Large intestine (tissue), 12 donors: ENCODE measurements at places on chromosomes 5 and 9.
A peak's percentile ranks its signal among the peaks of the same experiment; 100 is the strongest.

DNA sequence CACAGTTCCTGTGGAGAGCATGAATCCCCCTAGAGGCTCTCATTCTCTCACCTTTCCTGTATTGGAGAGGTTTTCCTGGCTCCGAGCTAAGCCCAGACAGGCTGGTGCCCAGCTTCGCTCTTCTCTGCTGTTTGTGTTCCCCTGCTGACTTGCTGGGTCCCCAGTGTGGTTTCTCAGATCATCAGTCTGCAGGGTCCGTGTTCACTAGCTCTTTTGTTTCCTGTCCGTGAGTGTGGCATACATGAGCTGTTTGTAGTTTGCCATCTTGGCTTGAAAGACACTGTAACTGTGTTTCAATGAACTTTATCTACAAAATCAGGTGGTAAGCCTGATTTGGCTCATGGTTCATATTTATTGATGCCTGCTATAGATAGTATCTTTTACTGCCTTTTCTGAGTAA, 23.8 kb downstream of the LOX start:
- no peak for DNase-seq

DNA sequence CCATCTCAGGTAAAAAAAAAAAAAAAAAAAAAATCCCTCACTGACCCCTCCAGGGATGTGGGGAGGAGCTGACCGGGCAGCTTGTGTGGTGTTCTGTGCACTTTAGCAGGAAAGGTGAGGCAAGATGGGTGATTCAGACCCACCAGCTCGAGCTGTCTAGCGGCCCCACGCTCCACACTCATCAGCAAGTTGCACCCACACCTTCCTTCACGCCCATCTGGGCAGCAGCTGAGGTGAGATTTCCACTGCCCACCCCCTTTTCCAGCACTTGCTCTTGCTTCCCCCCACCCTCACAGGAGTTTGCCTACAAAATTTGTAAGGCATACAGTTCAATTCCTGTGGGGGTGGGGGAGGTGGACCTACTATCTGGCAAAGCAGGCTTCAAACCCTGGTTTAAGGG, 58.7 kb upstream of the ZNF354B start:
- DNase-seq = no peak

GRCh38 chr5:153895266-153895665, 143.4 kb downstream of the FAM114A2 start:
- DNase-seq = no peak

DNA sequence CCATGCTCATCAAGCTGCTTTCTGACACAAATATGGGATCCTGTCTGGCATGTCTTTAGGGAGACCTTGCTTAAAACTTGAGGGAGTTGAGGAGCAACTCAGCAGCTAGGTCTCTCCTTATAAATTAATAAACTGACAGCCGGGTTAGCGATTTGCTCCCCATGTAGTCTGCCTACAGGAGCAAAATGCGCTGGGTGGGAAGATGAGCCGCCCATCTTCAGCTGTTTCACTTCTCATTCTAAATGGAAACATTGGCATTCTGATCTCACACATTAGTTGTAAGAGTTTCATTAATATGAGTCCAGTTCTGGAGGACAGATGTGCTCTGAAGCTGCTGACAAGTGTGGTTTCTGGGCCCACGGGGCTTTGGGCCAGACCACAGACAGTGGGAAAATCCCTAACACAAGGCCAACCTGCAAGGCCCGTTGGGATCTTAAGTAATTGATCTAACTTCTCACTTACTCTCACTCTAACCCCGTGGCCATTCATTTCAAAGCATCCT, 197.0 kb downstream of the MCTP1 start:
- DNase-seq = no peak

DNA sequence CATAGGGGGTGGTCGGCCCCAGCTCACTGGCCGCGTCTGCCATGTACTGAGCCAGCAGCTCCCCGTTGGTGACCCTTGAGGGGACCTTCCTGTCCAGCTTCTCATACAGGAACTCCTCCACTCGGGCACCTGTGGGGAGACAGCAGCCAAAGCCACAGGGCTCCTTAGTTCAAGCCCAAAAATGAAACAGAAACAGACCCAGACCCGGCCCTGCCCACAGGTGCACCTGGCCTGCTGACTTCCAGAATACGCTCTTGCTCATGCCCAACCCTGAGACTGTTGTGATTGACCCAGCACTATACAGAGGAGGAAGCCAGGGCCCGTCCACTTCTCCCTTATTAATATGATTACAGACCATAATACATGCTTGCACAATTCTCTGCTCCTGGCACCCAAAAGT, 7.0 kb downstream of the SH3GLB2 start:
- no peak for DNase-seq

DNA sequence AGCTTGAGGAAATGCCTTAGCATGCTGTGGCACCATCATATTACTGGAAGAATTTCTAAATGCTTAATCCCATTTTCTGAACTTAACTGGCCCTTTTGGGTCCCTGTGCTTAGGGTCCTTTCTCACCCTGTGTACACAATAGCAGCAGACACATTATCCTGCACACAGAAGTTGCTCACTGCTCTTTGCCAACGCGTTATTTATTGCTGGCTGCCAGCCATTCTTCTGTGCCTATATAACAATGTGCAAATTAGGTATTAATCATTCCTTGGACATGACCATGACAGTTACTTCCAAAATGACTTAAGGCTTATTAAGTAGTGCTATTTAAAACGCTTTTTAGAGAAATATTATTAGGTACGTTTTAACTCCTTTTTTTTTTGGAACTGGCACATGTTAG, 134.7 kb downstream of the FBN2 start:
- no peak for DNase-seq

GRCh38 chr5:154278908-154279307, 88.4 kb downstream of the GALNT10 start:
- DNase-seq = no peak

DNA sequence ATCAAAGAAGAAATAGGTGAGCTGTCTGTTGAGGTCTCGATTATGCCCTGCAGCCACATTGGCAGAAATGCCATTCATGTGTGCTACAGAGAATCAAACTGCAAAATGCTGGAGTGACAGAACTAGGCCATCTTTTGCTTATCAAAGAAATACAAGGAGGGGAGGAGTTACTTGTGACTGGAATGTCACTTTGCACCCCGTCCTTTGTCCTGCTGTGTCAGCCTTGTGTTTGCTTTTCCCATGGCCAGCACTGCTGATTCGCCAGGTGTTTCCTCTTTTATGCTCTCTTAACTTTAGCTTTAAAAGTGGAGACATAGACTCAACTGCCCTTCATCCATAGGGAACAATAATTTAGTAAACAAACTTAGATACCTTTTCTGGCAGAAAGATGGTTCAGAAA, 54.3 kb downstream of the SLC46A2 start:
- peak; percentile 90 for DNase-seq

DNA sequence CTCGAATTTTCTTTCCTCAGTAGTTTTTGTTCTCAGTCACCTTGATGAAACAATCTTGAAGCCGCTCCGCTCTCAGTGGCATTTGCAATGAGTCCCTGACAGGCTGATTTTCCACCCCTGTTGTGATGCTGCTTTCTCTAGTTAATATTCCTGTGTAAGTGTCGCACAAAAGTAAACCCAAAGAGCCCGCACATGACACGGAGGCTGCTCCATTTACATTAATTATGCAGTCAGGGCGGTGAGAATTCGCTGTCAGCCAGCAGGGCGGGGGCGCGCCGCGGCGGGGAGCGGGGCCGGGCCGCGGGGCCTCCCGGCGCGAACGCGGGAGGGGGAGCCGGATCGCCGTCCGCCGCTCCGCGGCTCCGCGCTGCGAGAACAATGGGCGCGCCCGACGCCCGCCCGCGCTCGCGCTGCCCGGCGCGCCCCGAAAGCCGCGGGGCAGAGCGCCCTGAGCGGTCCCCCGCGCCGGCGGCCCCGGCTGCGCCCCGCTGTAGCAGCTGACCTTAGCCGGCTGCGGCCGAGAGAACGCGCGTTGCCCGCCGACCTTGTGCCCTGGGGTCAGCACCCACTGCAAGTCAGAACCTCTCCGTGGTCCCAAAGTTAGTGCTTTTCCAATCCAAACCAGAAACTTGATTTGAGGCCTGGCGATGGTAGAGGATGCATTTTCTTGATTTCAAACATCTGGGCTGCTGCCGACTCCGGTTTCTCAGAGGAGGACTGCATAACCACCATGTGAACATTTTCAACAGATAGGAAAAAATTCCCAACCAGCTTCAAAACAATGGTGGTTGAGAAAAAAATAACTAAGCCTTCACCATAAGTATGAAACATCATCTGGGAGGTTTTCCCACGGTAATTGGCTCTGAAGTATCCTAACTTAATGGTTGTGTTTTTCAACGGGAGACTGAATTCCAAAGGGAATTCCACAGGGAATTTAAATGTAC, 142.6 kb downstream of the PBX3 start:
- peak; percentile 5 for DNase-seq

GRCh38 chr9:2290382-2290781, 275.2 kb downstream of the SMARCA2 start:
- DNase-seq = no peak

DNA sequence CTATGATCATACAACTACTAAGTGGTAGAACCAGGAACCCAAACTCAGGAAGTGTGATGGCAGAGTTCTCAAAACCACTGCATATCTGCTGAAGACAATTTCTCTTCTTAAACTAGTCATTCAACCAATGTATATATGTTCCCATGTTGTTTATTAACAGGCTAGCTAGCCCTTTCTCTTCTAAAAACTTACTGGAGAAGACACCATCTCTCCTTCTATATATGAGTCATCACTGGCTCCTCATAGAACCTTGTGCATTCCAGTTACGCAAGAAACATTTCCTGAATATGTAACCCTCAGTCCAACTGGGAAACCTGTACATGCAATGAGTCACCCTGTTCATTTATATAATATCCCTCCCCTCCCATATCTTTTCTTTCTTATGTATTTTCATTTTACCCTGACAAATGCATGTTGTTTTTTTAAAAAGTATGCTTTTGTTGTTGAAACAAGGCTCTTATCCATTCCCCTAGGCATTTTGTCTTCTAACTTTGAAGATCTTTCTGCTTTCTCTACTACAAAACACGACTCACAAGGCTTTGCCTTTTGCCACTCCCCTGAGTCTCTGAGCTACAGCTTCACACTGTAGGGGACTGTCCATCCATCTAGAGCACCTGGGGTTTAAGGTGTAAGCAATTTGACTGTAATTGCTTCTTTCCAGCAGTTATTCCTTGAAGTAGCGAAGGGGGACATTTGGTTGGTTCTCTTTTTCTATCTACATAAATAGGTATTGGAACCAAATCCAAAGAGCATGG, 119.5 kb downstream of the ANXA1 start:
- DNase-seq = peak; percentile 2

DNA sequence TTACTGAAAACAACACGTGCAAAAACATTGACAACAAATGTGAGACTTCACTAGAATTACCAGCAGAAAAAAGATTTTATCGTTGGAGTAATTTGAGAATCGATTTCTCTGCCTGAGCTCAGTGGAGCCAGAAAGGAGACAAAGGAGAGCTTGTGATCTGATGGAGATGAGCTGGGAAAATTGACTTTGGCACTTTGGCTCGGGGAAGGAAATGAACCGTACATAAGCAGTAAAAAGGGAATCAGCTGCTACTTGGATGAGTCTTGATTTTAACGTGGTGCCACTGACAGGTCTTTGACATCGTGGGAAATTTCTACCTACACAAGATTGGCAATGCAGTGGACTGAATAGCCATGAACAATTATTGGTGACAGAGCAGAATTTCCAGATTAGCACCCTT, 244.7 kb upstream of the RPS23 start:
- DNase-seq = no peak

GRCh38 chr5:68431186-68431585, 215.6 kb downstream of the PIK3R1 start:
- DNase-seq = no peak

DNA sequence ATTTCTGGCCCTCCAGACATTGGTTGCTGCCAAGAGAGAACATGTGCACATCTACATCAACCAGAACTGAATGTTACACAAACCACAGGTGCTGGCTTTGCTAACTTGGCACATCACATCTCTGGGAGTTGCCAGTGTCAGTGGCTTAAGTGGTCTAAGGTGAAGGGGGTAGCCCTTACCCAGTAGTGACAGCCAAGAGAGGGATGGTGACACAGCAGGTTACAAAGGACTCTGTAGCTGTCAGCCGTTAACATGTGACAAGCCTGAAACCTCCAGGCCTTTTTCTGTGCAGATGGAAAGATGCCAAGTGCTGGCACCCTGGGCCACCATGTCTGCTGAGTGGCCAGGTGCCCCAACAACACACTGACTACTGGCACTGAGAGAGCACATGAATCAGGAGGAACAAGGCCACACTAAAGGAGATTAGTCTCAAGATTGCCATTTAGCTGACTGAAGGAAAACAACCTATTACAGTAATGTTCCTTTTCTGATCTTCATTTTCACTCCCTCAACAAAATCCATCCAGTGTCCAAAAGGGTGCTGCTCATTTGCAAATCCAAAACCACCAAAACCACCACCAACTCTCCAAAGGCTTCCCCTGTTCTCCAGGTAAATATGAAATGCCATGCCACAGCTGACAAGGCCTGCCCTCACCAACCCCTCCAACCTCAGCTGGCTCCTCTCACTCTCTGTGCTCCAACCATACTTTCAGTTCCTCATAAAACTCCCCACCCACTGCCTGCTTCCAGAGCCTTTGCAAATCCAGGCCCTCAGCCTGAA, 20.2 kb downstream of the SIL1 start:
- no peak for DNase-seq

DNA sequence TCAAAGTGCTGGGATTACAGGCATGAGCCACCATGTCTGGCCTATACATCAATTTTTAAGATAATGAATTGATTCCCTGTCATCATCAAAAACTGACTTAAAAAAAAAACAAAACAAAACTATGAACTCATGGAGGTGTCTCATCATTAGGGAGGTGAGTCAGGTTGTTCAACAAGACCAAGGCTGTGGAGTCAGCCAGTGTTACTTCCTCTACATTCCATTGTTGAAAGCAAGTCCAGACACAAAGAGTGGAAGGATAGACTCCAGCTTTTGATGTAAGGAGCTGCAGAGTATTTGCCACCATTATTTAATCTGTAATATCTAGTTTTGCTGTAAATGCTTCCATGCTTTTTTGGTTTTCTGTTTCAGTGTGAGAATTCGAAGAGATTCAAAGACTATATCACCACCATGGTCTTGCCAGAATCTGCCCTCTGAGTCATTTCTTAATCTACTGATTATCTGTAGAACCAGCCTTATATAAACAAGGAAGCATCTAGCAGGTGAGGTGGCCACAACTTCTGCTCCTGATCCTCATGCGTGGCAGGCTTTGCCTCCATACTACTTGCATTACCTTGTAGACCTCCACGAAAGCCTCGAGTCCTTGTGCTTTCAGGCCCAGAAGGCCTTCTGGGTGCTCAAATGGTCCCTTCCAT, 156.1 kb downstream of the FGF1 start:
- DNase-seq = no peak

DNA sequence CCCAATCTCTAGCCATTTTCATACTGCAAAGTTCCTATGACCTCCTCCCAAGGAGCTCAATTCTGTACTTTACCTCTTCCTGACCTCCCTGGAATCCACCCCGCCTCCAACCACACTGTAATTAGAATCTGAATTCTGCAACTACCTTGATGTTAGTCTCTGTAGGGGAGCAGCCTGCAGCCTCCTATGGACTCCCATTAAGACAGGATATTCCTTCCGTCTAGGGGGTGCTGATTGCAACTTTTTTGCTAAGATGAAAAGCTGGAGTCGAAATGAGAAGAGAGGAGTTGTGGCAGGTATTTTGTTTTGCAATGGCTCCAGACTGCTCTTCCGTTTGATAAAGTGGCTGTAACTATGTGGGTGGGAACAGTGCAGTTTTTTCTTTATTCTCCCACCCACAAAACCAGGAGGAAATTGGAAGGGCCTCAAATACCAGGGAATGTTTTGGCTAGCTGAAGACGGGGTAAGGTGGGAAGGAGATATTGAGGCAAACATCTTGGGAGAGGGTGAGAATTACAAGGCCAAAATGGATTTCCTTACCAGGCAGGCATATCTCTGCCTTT, 23.8 kb downstream of the ANXA2R start:
- no peak for DNase-seq
